Stimulated activated CD4-positive, alpha-beta T cell treated with anti-CD3 and anti-CD28 coated beads, TNF-alpha, amount 100 ng/mL, for 1 hour (primary cell): ENCODE measurements at places on chromosomes 6 and 20.

- no peak for DNase-seq
These were observed 731.0 kb downstream of the EPHA7 start for GRCh38 chr6:92688342-92688741.

- no peak for DNase-seq
These were observed 68.2 kb downstream of the RFPL4B start for GRCh38 chr6:112415366-112415765.

DNA sequence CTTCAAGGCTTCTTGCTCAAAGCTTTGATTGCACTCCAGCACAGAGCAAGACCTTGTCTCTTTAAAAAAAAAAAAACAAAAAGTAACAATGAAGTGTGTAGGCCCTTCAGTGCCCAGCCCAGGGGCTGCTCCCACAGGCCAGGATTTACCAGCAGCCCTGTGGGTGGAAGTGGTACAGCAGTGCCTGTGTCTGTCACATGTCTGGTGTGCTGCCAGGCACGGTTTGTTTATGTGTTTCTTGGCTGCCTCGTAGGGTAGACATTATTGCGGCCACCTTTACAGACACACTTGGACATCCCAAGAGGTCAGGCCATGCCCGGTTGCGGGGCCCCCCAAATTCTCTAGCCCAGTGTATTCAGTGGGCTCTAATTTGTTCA lies 12.7 kb downstream of the DYNLRB1 start:
- no peak for DNase-seq

DNA sequence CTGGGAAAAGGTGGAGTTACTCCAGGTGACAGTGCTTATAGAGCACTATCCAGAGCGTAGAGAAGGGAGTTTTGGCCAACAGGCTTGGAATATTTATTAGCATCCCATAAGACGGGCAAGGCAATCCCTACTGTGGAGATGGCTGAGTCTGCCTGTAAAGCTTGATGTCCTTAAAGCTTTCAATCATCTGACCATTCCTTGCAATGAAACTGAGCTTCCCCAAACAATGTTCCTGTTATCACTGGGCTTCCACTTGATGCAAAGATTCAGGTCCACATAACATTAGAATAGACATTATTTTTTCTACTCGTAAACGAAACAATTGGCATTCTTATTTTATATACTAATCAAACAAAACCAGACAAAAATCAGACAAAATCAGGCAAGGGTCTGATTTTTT lies 48.4 kb upstream of the PIM1 start:
- no peak for DNase-seq

DNA sequence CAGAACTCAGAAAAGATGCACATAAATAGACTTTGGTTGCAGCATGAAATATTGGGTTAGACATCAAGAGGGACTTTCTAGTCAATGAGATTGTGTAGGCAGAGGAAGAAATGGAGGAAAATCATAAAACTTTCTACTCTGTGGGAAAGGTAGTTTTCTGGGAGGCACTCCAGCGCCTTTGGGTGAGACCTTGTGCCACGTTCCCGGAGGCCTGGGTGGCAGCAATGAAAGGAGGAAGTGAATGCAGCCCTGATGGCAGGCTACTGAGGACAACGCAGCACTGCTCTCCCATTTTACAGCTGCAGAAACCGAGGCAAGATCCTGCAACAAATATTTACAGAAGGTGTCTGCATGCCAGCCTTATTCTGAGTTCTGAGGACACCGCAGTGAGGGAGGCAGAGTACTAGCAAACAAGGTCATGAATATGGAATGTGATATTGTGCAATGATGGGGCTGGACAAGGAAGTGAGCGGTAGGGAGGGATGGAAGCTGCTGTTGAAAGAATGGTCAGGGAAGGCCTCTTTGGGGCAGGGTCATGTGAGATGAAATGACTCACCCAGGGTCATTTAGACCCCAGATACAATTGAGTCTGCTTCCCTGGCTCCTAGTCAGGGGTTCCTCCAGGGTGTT lies 159.1 kb downstream of the TFAP2C start:
- DNase-seq: no peak

DNA sequence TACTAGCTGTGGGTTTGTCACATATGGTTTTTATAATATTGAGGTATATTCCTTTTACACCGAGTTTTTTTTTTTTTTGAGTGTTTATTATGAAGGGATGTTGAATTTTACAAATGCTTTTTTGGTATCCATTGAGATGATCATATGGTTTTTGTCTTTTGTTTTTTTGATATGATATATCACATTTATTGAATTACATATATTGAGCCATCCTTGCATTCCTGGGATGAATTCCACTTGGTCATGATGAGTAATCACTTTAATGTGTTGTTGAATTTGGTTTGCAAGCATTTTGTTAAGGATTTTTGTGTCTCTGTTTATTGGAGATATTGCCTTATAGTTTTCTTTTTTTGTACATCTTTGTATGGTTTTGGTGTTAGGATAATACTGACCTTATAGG lies 3.3 kb upstream of the ZNF337 start:
- no peak for DNase-seq

- DNase-seq: no peak
These were observed 751 bp downstream of the MAP3K4 start for GRCh38 chr6:160992061-160992979.

GRCh38 chr6:139853302-139853992 lies 479.0 kb upstream of the CITED2 start:
- no peak for DNase-seq

GRCh38 chr6:146305951-146306350 lies 237.7 kb upstream of the RAB32 start:
- no peak for DNase-seq

DNA sequence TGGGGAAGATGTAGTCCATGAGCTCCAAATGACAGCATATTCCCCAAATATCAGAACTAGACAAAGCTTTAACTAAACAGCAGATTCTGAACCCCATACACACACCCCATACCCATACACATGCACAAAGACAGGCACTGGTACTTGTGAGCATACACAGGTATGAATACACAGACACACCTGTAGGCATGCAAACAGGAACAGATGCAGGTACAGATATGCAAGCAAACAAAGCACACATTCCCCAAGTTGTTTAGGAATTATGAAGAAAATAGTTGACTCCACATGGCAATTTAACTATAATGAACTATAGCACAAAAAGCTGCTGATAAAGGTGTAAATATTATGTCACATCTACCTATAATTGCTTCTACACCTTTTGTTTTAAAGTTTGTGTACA lies 16.7 kb downstream of the GOPC start:
- DNase-seq: no peak

- DNase-seq: no peak
These were observed 121.6 kb downstream of the ISM1 start for GRCh38 chr20:13342469-13343242.

GRCh38 chr6:165231177-165231576 lies 78.2 kb downstream of the C6orf118 start:
- DNase-seq: no peak

- DNase-seq: no peak
These were observed 487.9 kb downstream of the RFPL4B start for GRCh38 chr6:112835078-112835477.

- DNase-seq: no peak
These were observed 30.4 kb downstream of the PREX1 start for GRCh38 chr20:48797275-48797825.

DNA sequence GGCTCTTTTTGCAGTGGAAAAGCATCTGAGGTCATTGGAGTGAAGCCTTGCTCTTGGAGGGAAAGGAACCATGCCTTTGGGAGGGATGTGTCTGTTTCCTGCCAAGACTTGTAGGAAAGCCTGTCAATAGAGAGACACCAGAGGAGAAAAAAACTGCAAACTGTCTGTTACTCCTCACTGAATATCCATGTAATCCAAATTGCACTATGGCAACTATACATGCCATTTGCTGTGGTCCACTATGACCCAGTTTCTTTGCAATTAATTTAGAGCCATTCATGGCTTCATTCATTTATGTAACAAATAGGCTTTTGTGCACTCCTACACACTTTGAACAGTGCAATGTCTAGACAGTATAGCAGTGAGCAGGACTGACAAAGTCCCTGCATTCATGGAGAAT lies 296.5 kb downstream of the SLC35F1 start:
- DNase-seq: no peak

- DNase-seq: no peak
These were observed 26.1 kb downstream of the POPDC3 start for GRCh38 chr6:105153676-105154075.

DNA sequence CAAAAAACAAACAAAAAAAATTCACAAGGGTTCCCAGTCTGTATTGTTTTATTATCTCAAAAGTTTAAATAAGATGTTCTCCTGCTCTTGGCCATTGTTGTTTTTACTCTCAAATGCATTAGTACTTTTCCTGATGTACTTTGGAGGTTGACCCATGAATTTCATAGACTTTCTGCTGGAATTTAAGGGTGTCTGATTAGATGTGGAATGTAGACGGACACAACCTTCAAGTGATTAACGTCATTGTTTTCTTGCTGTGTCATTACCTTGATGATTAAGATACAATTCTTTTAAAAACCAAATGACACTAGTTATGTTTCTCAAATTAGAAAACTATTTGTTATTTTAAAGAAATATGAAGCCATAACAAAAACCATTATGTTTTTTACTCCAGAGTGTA lies 421.4 kb upstream of the RUNX2 start:
- no peak for DNase-seq

- no peak for DNase-seq
These were observed 423.5 kb downstream of the MEI4 start for GRCh38 chr6:78076371-78076770.

GRCh38 chr6:85344996-85345395 lies 104.9 kb upstream of the NT5E start:
- DNase-seq: no peak

- DNase-seq: no peak
These were observed 143.7 kb downstream of the MOXD1 start for GRCh38 chr6:132257561-132257960.

GRCh38 chr6:35533981-35534380 lies 21.3 kb upstream of the TULP1 start:
- DNase-seq: no peak

GRCh38 chr6:138454981-138455706 lies 44.1 kb downstream of the NHSL1 start:
- DNase-seq: no peak

DNA sequence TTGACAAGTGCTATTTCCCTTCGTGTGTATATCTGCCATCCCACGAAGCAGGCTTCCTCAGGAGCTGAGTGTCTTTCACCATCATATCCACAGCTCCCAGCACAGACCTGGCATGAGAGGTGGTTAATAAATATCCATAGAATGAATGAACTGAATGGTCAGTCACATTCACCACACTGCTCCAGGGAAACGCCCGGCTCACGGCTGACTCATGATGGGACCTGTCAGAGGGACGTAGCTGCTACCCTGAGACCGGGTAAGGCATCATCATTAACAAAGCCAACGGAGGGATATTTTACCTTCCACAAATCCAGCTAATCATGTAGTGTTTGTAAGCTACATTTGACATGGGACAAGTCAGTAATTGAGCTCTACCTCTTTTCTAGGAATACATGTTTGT lies 12.5 kb downstream of the AGPAT4 start:
- no peak for DNase-seq

DNA sequence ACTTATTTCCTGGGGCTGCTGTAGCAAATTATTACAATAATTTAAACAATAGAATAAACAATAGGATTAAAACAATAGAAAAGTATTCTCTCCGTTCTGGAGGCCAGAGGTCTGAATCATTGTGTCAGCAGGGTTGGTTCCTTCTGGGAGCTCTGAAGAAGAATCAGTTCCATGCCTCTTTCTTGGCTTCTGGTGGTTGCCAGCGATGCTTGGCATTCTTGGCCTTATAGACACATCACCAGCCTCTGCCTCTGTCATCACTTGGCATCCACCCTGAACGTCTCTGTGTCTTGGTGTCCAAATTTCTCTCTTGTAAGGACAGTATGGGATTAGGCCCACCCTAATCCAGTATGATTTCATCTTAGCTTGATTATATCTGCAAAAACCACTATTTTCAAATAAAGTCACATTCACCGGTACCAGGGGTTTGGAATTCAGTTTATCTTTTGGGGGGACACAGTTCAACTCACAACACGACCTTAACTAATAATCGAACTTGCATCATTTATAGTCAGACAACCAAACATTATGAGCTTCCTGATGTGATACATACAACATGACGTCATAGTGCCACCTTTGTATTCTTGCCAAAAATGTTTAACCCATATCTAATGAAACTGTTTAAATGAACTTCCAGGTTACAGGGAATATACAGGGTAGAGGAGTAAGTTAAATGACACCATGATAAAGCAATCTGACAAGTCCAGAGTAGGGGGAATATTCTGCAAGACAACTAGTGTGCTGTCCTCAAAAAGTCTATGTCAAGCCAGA lies 84.7 kb upstream of the RNF24 start:
- DNase-seq: no peak

DNA sequence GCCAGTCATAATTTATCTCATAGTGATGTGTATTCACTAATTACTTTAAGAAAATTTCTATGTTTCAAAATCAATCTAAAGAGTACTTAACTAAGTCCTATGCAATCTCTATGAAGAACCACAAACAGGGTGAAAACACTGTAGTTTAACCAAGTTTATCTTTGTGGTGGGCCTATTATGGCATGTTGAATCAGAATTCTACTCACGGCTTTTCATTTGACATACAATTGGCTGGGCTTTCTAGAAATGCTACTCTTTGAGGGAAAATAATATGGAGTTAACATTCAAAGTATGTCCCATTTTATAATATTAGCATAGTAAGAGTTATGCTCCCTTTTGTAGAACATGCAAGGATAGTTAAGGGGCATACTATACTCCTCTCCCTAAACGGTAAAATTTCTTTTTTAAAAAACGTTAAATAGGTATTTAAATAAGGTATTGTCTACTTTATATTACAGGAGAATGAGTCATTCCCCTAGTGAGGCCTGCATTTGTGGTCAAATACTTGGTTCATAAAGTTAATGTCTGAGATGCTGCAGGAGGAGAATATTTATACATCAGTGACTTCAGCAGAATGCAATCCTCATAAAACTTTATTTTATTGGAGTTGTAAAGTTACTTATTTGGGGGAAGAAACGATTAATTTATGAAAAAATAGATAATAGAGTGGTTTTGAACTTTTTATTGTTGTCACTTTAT lies 1.8 kb downstream of the MOXD1 start:
- DNase-seq: no peak

DNA sequence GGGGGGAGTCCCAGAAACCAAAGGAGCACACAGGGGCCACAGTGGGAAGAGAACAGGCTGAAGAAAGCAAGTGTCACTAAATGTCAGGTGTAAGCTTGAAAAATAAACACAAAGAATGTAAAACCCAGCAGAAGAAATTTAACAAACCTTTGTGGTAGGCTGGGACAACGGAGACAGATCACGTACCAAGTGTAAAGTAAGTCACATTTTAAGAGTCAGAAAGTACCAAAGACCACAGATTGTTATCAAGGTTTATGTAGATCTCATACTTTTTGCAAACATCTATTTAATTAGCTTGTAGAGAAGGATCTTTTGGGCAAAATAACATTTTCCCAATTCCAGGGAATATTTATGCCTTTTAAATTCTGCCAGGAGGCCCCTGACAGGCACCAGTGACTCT lies 1.6 kb downstream of the CLIC5 start:
- DNase-seq: no peak
